Amniotic stem cell (primary cell): ENCODE measurements at places on chromosomes 12 and 14.
A peak's percentile ranks its signal among the peaks of the same experiment; 100 is the strongest.

DNA sequence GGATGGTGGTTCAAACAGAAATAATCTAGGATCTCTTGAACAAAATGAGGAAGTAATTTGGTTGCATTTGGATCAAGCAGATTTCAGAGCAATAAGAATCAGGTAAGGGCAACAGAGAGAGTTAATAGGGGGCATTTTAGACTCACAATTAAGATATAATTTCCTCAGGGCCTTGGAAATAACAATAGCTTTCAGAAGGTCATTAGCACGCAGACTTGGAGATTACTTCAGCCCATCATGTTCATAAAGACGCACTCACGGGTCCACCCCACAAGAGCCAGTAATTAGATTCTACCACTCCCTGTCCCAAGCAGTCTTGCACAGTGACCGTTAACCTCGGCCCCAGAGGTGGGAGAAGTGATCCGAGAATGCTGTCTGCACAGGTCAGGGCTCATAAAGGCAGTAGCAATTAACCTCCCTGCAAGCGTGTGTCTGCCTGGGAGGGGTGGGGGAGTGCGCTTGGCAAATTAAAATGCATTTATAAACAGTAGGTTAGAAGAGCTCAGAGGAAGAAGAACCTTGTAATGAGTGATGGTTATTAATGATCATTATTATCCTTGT lies 125.7 kb upstream of the CCDC196 start:
- DNase-seq, result no peak

DNA sequence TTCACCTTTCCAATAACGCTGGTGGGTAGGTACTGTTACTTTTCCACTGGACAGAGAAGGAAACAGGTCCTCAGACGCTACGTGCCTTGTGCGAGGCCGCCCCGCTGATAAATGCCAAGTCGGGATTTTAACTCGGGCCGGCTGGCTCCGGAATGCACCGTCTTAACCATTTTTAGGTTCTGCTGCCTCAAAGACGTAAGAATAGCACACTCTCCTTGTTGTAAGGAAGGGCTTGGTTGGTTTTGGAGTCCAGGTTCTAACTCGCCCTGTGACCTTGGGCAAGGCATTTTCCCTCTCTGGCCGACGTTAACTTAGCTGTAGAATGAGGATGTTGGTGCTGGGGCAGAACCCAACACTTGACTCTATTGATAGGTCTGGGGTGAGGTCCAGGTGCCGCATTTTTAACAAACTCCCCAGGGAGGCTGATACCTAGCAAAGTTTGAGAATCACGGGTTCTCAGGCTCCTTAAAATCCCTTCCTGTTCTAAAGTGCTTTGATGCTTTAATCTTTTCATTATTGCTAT lies 814 bp downstream of the ANKRD13A start:
- peak; percentile 34 for DNase-seq

DNA sequence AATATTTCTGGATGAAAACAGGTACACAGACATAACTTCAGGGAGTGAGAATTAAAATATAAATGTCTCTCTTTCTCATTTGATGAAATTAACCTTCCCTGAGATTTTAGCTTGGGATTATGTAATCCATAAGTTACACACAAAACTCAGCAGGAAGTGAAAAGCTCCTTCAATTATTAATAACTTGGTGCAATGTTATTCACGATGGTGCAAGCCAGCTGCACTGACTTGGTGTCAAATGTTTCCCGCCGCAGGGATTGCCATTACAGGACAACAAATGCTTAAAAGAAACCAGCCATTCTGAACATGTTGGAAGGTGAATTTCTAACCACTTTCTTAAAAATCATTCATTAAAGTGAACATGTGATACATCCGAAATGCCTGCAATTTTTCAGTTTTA lies 250.4 kb downstream of the FOXN3 start:
- no peak for DNase-seq

- no peak for DNase-seq
These were observed 60.0 kb downstream of the TMTC2 start for GRCh38 chr12:82746668-82747067.

- no peak for DNase-seq
These were observed 22.3 kb downstream of the SNW1 start for GRCh38 chr14:77738559-77739250.
